ENCODE measurements at places on chromosomes 2 and 18. TPM values are rescaled to one million over a fixed set of nuclear protein-coding genes. Genes with fewer than 3 reads are reported as not detected.
A peak's percentile ranks its signal among the peaks of the same experiment; 100 is the strongest.

DNA sequence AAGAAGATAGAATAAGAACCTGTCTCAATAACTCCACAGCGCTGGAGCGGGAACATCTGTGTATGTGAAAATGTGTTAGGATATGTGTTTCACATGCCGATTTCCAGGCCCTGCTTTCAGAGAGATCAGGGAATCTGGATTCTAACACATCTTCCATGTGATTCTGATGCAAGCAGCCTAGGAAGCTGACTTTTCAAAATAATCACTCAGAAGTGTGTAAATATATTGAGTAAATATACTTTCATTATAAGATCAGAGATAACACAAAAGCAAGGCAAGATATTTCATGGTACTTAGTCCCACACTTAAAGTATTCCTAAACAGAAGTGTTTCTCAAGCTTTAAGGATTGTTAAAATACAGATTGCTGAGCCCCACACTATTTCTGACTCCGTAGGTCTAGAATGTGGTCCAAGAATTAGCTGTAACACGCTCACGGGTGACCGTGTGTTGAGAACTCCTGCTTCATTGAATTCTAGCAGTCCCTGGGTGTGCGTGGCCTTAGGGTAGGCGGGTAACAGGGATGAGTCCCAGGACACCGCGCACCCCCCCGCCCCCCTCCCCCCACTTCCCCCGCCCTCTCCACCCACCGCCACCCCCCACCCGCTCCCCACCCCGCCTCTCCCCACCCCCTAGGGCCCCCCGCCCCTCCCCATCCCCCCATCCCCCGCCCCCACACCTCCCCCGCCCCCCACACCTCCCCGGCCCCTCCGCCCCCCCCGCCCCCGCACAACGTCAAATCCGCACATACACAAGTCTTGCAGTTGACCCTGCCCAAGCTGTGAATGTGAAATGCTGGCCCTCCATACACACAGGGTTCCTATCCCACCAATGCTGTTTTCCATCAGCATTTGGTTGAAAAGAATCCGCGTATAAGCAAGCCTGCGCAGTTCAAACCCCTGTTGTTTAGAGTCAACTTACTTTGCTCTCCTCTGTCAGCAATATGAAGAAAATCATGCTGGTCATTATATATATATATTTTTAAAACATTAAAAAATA, 94.2 kb upstream of the SLC39A10 start:
- H3K27ac ChIP-seq: peak overlapping the region; percentile 90
- DNase-seq: no peak
- H3K27me3 ChIP-seq: no peaks in the 10 kb centered on the region

GRCh38 chr2:218781691-218782527, at the start of gene CYP27A1:
TSS of gene CYP27A1 (plus strand) at chr2:218782147. CDS start at chr2:218782183, 36 bp downstream.
- H3K27me3 ChIP-seq: peaks cover 52% of the 10 kb centered on the region
- no peak within 1 kb of the TSS for H3K27ac ChIP-seq
- peaks cover 4% of the 10 kb centered on the region for H3K36me3 ChIP-seq
- H3K4me1 ChIP-seq: no peaks in the 10 kb centered on the region

DNA sequence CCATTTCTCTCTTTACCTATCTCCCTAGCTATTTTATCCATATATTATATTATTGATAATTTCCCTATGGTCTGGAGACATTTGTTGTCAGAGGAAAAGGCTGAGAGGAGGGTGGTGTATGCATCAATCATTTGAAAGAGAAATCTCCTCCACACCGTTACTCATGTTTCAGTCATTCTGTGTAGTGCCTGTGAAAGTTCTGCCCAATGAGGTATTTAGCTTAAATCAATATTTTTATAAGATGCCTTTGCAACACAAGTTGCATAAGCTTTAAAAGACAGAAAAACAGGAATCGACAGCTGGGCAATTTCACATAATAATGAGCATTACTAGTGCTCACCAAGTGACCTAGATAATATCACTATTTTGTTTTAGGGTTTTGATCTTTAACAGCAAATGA, 363.7 kb upstream of the FSIP2 start:
- no peaks in the 10 kb centered on the region for H3K36me3 ChIP-seq
- H3K4me1 ChIP-seq: no peaks in the 10 kb centered on the region
- no peaks in the 10 kb centered on the region for H3K27me3 ChIP-seq

DNA sequence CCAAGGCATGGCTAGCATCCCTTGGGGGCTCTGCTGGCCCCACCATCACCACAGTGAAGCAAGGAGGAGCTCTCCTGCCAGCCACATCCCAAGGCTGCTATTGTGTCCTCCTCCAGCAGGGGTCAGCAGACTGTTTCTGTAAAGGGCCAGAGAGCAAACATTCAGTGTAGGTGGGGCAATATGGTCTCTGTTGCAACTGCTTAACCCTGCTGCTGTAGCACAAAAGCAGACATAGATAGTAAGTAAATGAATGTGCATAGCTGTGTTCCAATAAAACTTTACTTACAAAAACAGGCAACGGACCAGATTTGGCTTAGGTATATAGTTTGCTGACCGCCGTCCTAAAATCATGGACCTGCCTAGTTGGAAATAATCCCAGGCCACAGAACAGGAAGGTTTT, 36.4 kb upstream of the ZBTB7C start:
- H3K4me3 ChIP-seq: no peak overlapping the region
- H3K36me3 ChIP-seq: no peaks in the 10 kb centered on the region
- peaks cover 41% of the 10 kb centered on the region for H3K27me3 ChIP-seq
- peaks cover 2% of the 10 kb centered on the region for H3K4me1 ChIP-seq

GRCh38 chr2:101967826-101968513, 23.8 kb upstream of the IL1R2 start:
- H3K4me1 ChIP-seq: peaks cover 5% of the 10 kb centered on the region
- no peaks in the 10 kb centered on the region for H3K27me3 ChIP-seq
- no peak for DNase-seq
- no peak overlapping the region for H3K4me3 ChIP-seq
- no peaks in the 10 kb centered on the region for H3K36me3 ChIP-seq
- no peak overlapping the region for H3K27ac ChIP-seq

SLC5A7 gene
- not detected for total RNA-seq

Data from activated T-helper 2 cell treated with anti-CD3 and anti-CD28 coated beads, Interferon-gamma antibody, Interleukin-2, Interleukin-4, amounts not matched to agents 10 μg/mL and 5 μg/mL and 100 μg/mL, durations not matched to agents 14 hours and 24 hours and 36 hours (primary cell).